Right ventricle myocardium inferior (tissue), 1 donor: ENCODE measurements at places on chromosomes 5 and 9.
A peak's percentile ranks its signal among the peaks of the same experiment; 100 is the strongest.

DNA sequence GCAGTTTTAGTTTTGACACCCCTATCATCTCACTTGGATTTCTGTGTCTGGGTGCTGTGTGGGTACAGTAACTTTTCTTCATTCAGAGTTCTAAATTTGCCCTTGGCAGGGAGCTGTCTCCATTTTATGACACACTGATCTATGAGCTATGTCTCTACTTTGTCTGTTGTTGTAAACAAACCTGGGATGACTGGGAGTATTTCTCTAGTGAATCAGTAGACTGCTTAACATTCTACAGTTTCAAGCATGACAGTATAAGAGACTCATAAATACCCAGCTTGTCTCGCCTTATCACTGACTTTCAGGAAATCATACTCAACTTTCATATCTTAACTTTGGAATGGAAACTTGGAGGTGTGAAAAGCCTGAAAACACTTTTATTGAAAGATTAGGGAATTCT lies 212.1 kb upstream of the NUDT12 start:
- DNase-seq, result no peak

GRCh38 chr9:134054891-134055811 lies 12.7 kb downstream of the BRD3 start:
- peak; percentile 32 for DNase-seq

GRCh38 chr5:167512111-167512510 lies 779.3 kb upstream of the WWC1 start:
- no peak for DNase-seq

GRCh38 chr5:153480401-153480800 lies 10.1 kb upstream of the GRIA1 start:
- no peak for DNase-seq

DNA sequence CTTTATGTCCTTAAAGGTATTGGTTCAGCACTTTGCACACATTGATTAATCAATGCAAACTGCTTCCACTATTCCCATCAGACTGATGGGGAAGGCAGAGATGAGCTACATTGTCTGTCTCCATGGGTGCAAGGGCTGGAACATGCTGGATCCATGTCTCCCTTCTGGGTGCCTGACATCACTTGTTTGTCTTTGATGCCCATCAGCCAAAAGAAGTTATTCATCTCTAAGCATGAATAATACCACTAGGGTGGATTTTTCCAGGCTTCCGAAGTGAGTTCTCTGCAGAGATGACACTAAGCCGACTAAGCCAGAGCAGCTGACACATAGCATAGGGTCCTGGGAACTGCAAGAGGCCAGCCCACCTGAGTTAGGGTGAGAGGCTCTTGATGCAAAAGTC lies 8.7 kb downstream of the FGF1 start:
- DNase-seq, result peak; percentile 16

GRCh38 chr5:27311544-27311943 lies 273.2 kb upstream of the CDH9 start:
- no peak for DNase-seq

GRCh38 chr5:8136271-8136670 lies 267.3 kb downstream of the MTRR start:
- DNase-seq, result no peak

GRCh38 chr5:31225118-31225517 lies 31.6 kb downstream of the CDH6 start:
- no peak for DNase-seq

GRCh38 chr5:132263548-132264261 lies 6.2 kb downstream of the PDLIM4 start:
- no peak for DNase-seq

DNA sequence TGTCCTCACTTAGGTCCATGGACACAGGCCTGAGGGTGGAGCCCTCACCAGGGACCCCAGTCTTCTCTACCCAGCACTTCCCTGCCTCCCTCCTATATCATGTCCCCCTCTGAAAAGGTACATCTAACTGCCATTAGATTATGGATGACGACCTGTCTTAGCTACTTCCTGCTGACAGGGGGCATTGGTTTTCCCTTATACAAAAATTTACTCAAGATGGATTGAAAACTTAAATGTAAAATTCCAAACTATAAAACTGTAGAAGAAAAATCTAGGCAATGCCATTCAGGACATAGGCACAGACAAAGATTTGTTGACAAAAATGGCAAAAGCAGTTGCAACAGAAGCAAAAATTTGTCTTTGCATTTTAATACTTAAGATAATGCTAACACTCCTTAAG lies 623.2 kb upstream of the FAM174A start:
- DNase-seq, result no peak

DNA sequence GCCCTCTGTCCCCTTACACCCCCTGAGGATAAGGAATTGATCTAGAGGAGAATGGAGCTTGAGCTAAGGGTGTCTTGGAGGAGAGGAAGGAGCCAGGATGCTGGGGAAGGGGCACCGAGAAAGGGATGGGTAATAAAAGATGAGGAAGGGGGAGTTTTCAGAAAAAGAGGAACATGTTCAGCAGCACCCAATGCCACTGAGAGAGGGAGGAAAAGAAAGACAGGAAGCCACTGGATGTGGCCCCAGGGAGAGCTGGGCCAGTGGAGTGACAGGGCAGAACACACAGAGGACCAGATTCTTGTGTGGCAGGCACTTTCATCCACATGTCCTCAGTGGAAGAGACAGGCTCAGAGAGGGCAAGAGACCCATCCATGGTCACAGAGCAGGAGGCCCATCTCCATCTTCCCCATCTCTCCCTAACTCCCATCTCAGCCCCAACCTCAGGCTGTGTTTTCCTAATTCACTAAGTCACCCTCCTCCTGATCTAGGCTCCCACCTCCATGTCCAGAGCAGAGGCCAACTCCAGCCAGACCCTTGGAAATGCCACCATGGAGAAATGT lies 7.2 kb downstream of the PFN3 start:
- DNase-seq, result no peak

GRCh38 chr5:11153670-11154382 lies 392.8 kb upstream of the DAP start:
- no peak for DNase-seq

GRCh38 chr5:56128113-56128512 lies 105.0 kb downstream of the ANKRD55 start:
- DNase-seq, result no peak

DNA sequence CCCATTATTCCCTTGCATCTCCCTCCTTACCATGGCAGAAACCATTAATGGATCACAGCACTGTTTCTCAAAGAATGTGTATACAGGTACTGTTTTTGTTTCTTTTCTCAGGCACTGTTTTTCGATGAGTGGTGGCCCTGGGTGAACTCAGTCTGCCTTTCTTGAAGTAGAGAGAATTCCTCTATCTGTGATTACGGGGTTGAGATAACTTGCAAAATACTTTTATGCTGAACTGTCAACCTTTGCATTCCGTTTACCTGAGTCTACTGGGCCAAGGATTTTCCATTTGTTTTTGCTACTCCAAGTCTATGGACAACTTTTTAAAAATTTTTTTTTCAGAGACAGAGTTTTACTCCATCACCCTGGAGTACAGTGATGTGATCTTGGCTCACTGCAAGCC lies 82.7 kb upstream of the CLINT1 start:
- no peak for DNase-seq

DNA sequence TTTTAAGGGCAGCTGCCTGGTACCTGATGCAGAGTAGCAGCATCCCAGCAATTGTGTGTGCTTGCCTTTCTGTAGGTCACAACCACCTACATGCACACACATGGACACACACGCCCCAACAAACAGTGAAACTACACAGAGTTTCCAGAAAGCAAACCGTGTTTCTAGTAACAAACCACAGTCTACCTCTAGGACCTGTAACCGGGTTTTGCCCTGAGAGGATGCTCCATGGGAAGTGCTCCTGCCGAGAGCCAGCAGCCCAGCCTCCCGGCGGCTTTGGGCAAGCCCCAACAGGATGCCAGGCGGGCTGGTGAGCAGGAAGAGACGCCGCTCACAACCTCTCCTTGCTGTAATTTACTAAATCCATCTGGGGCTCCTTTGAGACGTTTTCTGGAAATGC lies 4.1 kb upstream of the TCF7 start:
- DNase-seq, result no peak

DNA sequence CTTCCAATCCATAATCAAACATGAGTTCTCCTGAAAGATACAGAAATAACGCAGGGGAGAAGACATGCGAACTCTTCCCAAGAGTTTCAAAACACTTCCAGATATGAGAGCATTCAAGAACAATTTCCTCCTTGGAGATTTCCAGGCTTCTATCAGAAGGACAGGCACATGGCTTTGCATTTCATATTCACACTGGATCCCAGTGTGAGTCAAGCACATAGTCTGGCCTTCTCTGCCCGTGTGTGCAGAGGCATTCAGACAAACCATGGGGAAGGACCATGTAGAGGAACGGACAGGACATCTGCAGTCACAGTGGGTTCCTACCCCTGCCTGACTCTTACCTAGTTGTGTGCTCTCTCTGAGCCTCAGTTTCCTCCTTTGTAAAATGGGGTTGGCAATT lies 384.5 kb downstream of the NTRK2 start:
- DNase-seq, result no peak

DNA sequence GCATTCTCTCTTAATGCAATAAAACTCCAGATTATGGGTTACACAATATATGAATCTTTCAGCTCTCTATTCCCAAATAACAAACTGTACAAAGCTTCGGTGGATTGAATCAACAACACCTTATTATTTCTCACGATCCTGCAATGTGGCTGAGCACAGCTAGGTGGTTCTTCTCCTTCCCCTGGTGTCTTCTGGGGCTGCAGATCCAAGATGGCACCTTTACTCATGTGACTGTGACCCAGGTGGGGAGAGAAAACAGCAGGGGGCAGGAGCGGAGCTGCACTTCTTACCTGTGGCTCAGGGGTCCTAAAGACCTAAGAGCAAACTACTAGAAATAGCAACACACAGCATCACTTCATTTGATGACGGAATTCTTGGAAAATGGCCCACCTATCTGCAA lies 233.1 kb downstream of the IRX1 start:
- no peak for DNase-seq

- DNase-seq, result no peak
Observed at GRCh38 chr5:98568336-98568735, 205.1 kb upstream of the RGMB start.

- no peak for DNase-seq
Observed at GRCh38 chr5:69312459-69313160, 20.0 kb downstream of the CCDC125 start.

DNA sequence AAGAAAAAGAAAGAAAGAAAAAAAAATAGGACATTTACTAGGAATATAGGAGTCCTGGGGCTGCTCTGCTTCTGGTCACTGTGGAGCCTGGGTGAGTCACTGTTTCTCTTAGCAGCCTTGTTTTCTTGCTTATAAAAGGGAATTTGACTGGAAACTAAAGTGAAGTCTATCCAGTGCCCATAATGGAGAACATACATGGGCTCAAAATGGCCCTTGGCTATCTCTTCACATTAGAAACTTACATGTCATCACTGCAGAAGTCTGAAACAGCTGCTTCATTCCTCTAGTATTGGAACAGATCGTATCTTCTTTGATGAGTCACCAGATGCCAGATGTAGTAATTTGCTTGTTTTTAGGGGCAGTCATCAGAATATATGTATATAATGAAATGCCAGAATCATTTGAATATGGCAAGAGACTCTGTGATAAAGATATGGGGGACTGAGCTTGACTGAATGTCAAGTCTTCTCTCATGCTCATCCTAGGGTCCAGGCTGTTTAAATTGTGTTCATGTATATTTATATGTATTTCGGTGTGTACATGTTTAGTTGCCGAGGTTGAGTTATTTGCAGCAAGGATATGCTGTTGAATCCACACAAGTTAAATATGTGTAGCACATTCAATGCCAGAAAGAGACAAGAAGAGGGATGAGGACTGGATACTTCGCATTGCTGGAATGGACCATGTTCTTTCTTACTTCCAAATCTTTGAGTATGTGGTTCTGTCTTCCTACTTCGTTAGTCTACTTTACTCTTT lies 56.7 kb downstream of the SGCD start:
- DNase-seq, result no peak

- no peak for DNase-seq
Observed at GRCh38 chr5:56608217-56608925, 207.0 kb upstream of the MAP3K1 start.

- DNase-seq, result no peak
Observed at GRCh38 chr5:74361406-74362358, 278.8 kb downstream of the ENC1 start.

GRCh38 chr5:115321309-115321708 lies 24.9 kb upstream of the CCDC112 start:
- DNase-seq, result no peak

DNA sequence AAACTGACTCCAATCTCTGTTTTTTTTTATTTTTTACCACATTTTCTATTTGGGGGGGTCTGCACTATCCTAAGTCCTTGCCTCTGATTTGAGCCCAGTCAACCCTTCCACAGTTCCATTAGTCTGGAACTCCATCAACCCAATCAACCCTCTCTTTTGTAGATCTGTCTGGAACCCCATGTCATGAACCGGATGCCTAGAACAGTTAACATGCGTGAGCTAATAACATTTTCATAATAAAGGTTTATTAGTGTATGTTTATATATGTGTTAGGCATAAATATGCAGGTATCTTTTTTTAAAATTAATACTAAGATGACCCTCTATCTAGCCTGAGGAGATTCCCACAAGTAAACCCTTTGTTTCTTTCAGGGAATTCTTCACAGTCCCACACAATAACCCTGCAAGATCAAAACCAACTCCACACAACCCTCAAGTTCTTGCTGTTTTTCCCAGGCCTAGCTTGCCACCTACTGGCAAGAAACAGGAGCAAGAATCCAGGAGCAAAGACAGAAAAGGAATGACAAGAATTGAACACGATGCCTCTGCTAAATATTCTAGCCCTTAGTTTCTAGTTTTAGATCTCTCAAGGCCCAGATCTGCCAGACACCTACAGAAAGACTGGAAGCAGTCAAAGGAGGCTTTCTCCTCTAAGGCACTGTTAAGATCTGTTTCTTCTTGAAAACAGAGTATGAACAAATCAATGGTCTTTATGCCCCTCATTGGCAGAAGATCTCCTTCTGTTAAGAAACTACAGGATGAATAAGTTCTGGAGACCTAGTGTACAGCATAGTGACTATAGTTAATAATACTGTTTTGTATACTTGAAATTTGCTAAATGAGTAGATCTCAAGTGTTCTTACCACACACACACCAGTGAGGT lies 100.4 kb downstream of the TRIM36 start:
- no peak for DNase-seq

GRCh38 chr5:31962871-31963307 lies 211.2 kb downstream of the GOLPH3 start:
- no peak for DNase-seq
